ENCODE measurements at places on chromosomes 11 and 22.
A peak's percentile ranks its signal among the peaks of the same experiment; 100 is the strongest.

DNA sequence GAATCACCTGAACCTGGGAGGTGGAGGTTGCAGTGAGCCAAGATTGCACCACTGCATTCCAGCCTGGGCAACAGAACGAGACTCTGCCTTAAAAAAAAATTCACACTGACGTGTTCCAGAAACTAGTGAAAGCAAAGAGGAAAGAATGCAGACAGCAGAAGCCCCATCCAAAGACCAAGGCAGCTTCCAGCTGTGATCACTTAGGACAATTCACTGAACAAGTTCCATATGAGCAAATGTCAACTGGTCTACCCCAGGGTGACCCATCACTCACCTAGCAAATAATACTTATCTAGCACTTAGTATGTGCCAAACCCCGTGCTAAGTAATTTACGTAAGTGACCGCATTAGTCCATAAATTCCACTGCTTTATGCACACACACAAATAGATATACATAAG is 138.9 kb downstream of the LARGE1 start:
- DNase-seq: no peak

DNA sequence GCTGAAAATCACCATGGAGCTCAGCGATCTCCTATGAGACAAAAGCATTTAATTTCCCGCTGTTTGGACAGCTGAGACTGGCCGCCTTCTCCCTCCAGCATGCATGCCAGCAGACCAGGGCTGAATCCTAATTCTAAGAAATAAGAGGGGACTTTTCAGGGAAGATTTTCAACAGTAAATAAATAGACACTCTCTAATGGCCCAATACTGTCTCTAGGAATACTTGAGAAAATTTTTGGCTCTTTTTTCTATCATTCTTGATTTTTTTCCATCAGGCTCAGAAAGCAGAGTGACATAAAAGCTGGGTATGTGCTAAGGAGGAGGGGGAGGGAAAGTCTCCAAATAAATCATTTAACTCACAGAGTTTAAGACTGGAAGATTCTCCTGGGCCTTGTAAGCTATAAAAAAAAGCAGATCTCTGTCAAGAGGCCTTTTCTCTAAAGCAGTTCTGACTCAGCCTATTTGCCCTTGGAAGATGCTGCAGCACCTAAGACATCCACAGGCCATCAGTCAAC is 17.6 kb upstream of the SPON1 start:
- peak; percentile 56 for DNase-seq

GRCh38 chr11:67645521-67646461 is 4.7 kb downstream of the ACY3 start:
- DNase-seq: no peak

DNA sequence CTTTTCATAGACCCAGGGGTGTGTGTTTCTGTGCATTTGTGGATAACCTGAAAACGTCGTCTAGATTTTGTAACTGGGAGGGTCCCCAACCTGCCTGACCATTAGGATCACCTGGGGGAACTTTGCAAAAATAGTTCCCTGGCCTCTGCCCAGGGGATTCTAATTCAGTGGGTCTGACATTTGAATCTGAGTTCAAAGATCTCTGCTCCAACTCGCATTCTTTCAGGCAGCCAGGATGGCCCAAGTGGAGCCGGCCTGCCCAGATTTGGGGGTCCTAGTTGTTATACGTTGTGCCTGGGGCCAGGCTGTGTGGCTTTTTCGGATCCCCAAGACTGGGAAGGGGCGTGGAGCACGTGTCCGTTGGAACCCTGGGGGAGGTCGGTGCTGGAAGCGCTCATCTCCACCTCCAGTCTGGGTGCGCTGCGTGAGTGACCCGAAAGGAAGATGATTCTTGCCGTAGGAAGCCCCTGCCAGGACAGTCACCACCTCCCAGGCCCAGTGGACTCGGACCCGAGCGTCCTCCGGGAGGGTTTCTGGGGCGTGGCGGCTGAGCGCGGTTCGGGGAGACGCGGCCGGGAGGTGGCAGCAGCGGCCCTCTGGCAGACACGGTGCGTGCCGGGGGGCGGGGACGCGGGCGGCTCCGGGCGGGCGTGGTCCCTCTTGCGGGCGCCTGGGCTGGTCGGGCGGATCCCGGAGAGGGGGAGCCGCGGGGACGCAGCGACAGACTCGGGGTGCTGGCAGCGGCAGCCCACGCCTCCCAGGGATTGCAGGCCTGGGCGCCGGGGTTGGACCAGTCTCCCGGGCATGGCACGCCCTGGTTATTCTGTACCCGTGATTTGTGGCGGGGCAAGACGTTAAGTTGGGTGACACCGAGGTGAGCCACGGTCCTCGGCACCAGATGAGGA is 29.2 kb upstream of the PLET1 start:
- DNase-seq: no peak

DNA sequence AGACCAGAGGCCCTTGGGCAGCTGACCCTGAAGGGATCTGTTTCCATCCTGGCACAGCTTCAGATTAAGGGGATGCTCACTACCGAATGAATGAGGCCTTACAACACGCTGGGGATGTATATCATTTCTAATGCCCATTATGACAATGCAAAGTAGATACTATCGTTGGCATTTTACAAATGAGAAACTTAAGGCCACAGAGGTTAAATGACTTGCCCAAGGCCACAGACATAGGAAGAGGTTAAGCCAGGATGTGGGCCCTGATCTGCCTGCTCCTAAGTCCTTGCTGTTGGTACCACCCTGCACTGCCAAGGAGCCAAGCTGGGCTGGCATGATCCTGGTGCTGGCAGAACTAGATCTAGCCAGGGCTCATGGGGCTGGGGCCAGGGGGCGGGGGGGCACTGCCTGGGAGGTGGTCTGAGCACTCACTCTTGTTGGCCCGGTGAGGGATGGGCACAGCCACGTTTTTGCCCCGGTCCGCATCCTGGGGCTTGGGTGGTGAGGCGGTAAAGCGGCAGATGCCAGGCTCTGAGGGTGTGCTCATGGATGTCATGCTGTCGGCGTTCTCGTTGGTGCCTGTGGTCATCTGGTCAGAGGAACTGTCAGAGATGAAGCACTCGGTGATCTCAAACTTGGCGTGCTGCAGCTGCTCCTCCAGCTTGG is 102.8 kb downstream of the CEP164 start:
- no peak for DNase-seq

DNA sequence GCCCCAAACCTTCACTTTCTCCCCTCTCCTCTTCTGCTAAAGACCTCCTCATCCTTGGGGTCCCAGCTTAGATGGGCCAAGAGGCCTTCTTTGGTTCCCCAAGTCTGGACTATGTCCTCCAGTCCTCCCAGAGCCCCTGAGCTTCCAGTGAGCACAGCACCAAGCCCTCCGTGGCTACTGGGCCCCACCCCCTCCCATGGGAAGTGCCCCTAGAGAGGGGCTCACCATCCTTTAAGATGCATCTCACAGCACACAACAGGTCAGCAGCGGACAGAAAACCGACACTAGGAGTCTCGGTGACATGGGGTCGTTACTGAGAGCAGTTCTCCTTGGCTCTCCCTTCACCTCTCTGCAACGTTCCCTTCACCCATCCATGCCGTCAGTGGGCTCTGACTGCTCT is 2.7 kb downstream of the LRRC32 start:
- no peak for DNase-seq

- no peak for DNase-seq
These were observed 20.5 kb upstream of the SYT12 start for GRCh38 chr11:67002297-67002913.

DNA sequence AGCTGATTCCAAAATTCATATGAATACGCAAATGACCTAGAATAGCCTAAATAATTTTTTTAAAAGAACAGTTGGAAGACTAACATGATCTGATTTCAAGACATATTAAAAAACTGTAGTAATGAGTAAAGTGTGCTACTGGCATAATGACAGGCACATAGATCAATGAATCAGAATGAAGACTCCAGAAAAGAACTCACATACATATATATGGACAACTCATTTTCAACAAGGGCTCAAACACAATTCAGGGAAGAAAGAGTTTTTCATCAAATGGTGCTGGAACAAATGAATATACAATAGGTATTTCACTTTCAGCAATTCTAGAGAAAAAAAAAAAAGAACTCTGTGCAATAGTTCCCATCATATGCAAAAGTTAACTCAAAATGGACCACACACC is 33.7 kb downstream of the BTBD10 start:
- no peak for DNase-seq

DNA sequence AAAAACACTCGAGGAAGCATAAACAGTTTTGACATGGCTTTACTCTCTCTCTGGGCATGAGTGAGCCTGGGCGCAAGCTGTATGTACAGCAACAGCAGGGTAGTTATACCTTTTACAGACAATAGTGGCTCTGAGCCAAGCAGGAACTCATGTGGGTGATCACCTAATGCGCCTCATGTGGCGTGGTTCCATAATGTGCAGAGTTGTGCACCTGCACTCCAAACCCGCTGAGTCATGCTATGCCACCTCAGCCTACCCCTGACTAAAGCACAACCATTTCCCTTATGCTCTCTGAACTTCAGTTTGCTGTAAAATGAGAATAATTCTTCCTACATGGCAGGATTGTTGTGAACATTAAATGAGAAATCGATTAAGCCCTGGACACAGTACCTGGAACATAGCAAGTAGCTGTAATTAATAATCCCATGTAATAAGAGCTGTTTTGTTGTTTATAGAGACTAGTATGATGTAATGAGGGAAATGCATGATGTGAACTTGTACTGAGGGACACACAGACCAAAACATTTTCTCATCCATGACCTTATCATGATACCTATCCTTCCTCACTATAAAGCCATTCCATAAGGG is 71.6 kb downstream of the CCDC34 start:
- peak; percentile 19 for DNase-seq

GRCh38 chr11:77778549-77778948 is 42.0 kb downstream of the RSF1 start:
- DNase-seq: no peak

- DNase-seq: peak; percentile 92
These were observed 197.1 kb upstream of the ARHGAP20 start for GRCh38 chr11:110909336-110909735.

- DNase-seq: peak; percentile 53
These were observed 2.2 kb upstream of the RPS6KA4 start for GRCh38 chr11:64356498-64357411.

DNA sequence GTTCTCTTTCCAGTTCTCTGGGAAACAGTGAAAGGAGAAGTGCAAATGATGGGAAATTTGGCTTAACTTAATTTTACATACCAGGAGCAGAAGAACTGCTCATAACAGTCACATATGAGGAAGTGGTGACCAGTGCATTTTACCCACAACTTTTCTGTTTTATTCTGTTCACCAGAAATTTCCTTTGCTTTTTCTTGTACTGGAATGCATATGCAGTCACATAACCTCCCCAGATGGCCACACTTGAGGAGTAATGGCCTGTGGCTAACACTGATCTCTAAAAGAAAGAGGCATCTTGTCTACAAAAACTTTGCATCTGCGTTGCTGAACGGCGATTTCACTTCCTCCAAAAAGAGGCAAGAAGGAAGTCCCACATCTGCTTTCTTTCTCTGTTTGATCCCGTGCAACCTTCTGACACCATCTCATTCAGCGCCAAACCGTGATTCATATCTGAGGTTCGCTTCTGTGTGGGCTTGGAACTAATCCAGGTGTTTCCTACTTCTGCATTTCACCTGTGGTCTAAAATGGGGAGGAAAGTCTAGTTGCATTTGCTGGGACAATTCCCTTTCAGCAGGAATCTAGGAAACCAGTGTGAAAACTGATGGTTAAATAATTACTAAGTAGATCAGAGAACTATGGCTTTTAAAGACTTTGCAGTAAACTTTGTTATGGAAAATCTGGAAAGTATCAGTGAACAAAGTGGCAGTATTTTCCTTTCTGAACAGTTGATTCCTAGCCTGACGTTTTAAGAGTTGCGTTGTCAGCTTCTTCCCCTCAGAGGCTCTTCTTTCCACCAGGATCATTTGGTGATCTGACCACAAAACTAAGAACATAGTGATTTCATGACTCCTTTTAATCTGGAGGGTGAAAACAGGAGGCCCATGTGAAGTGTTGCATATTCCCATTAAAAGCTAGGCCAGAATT is 4.2 kb upstream of the MPEG1 start:
- peak; percentile 58 for DNase-seq

GRCh38 chr11:12783765-12784164 is 109.5 kb downstream of the TEAD1 start:
- DNase-seq: no peak
